ENCODE measurements at places on chromosomes 4 and X. TPM values are rescaled to one million over a fixed set of nuclear protein-coding genes. Genes with fewer than 3 reads are reported as not detected.

Gene CFAP99
- 0.11 TPM for total RNA-seq

DNA sequence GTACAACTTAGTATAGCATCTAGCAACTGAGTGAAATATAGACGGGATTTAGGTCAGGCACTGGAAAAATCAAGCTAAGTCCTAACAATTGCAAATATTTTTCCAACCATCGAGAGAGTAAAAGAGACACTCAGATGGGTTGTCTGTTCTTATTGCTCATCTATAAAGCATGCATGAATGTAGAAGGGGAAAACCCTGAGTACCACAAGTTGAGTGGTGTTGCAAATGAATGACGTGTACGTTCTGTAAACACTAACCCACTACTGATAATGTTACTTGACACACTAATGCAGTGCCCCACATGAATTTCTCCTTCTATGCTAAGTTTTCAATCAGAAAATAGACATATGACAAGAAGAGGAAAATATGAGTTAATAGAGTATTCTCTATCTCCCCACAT lies 211.2 kb downstream of the COX18 start:
- no peak overlapping the region for H3K27ac ChIP-seq
- no peaks in the 10 kb centered on the region for H3K36me3 ChIP-seq
- DNase-seq: no peak
- H3K4me1 ChIP-seq: no peaks in the 10 kb centered on the region
- no peaks in the 10 kb centered on the region for H3K27me3 ChIP-seq

GRCh38 chr4:73943555-73943954 lies 38.3 kb downstream of the PF4 start:
- no peaks in the 10 kb centered on the region for H3K4me1 ChIP-seq
- H3K27me3 ChIP-seq: peaks cover 32% of the 10 kb centered on the region
- no peak overlapping the region for H3K27ac ChIP-seq
- H3K4me3 ChIP-seq: no peak overlapping the region
- H3K36me3 ChIP-seq: no peaks in the 10 kb centered on the region
- no peak for DNase-seq

Gene SLC4A4
- total RNA-seq: 3.7 TPM

GRCh38 chrX:9882669-9883446 lies 84.3 kb upstream of the CLDN34 start:
- H3K27me3 ChIP-seq: peaks cover 2% of the 10 kb centered on the region
- no peak for DNase-seq
- no peaks in the 10 kb centered on the region for H3K36me3 ChIP-seq

Gene BANK1
- 0.51 TPM for total RNA-seq

GRCh38 chr4:13171292-13172057 lies 312.7 kb downstream of the RAB28 start:
- H3K27me3 ChIP-seq: no peaks in the 10 kb centered on the region
- no peaks in the 10 kb centered on the region for H3K36me3 ChIP-seq
- no peaks in the 10 kb centered on the region for H3K4me1 ChIP-seq
- DNase-seq: no peak
- H3K4me3 ChIP-seq: no peak overlapping the region

DNA sequence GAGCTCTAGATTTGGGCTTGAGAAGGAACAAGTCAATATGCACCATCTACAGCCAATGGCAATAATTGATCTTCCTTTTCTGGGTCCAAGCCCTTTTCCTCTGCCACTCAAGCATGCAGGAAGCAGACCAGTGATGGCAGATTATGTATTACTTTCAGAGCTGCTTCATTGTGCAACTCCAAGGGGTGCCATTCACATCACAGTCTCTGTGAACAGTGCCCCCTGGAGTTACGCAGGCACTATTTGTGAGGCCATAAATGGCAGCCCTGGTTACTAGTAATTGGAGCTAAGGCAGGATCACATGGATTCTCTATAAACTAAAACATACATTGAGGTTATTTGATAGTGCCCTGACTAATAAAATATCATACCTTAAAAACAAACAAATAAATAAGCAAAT lies 313.4 kb upstream of the SLC7A11 start:
- H3K27me3 ChIP-seq: no peaks in the 10 kb centered on the region
- H3K36me3 ChIP-seq: no peaks in the 10 kb centered on the region
- no peaks in the 10 kb centered on the region for H3K4me1 ChIP-seq

GRCh38 chr4:8215001-8215427 lies 15.9 kb downstream of the SH3TC1 start:
- H3K27ac ChIP-seq: no peak overlapping the region
- H3K36me3 ChIP-seq: peaks cover 1% of the 10 kb centered on the region
- no peaks in the 10 kb centered on the region for H3K27me3 ChIP-seq
- no peaks in the 10 kb centered on the region for H3K4me1 ChIP-seq
- no peak for DNase-seq

Gene GPRASP2
- 0.89 TPM for total RNA-seq

GRCh38 chrX:35700121-35700520 lies 98.0 kb upstream of the MAGEB16 start:
- DNase-seq: no peak
- no peaks in the 10 kb centered on the region for H3K36me3 ChIP-seq
- H3K27ac ChIP-seq: no peak overlapping the region

DNA sequence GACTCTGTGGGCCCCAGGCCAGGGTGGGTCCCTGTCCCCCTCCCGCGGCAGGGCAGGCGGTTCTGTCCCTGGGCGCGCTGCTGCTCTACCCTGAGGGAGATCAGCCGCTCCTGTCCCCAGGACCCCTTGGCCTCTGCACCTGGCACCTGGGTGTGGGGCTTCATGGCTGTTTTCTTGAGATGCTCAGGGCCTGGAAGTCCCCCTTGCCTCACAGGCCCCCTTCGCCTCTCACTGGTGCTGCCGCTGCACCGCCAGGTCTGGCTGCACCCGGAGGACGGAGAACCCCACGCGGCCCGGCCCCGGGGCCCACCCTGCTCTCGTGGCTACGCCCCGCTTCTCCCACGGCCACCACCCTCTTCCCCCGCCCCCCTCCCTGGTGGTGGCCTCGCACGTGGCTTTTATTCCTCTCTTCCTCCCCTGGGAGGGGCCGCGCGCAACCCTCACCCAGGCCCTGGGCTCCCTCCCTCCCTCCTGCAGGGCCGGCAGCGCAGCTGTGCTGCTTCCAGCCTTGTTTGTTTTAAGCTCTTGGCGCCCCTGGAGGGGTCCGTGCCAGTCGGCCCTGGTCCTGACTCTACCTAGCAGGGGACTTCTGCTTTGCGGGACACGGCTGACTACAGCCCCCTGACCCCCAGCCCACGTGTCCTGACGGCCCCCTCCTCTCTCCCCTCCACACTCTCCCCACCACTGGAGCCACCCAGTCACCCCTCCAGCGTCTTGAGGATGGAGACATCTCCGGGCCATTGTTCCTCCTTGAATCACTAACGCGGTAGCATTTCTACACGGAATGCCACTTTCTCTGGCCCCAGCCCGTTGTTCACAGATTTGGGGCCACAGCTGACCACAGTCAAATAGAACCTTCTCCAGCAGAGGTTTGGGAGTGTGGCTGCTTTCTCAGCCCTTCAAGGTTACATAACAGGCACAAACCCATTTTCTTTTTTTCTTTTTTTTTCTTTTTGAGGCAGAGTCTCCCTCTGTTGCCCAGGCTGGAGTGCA lies 20.6 kb upstream of the CLDN24 start:
- no peaks in the 10 kb centered on the region for H3K36me3 ChIP-seq
- H3K27ac ChIP-seq: no peak overlapping the region
- no peak for DNase-seq
- peaks cover 36% of the 10 kb centered on the region for H3K27me3 ChIP-seq

- H3K27ac ChIP-seq: no peak overlapping the region
- H3K27me3 ChIP-seq: no peaks in the 10 kb centered on the region
- H3K4me1 ChIP-seq: peaks cover 2% of the 10 kb centered on the region
- no peak for DNase-seq
Observed at GRCh38 chrX:135513130-135513515, 7.3 kb upstream of the INTS6L start.

GRCh38 chr4:122531038-122531437 lies 74.5 kb upstream of the IL2 start:
- H3K4me1 ChIP-seq: no peaks in the 10 kb centered on the region
- H3K4me3 ChIP-seq: no peak overlapping the region
- DNase-seq: no peak
- H3K27me3 ChIP-seq: no peaks in the 10 kb centered on the region

DNA sequence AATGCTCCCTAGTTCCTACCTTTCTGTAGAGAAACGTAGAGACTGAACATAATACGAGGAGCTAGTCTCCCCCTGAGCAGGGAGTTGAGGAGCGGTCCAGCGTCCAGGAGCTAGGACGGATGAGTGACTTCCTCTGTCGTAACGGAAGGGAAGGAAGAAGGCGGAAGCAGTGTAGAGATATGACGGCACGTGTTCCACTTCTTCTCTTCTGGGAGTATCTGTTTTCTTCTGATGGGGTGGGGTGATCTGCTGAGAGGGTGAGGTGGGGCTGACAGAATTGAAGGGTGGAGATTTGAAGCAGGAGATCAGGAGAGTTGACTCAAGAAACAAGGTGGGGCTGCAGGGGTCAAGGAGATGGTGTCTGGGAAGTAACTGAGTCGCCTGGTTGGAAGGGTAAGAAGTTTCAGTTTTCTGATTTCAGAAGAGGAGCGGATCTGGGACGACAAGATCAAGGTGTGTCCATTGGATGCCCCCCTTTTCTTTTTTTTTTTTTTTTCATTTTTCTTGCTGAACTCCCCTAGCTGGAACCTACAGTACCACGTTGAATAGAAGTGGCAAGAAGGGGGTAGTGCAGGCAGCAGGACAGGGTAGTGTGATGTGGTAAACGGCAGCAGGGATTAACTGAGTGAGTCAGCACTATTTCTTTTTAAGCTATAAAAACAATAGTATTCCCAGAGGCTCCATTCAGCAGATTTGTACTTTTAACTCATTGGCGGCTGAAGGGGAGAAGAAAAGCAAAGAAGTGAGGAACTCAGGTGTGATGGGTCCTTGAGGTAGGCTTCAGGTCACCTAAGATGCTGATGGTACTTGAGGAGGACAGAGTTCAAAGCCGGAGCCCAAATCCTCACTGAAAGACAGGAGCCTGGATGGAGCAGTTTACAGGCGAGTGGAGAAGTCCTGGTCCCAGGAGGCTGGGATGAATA lies 50.8 kb upstream of the SETD7 start:
- H3K27ac ChIP-seq: peak overlapping the region; percentile 57
- peaks cover 19% of the 10 kb centered on the region for H3K27me3 ChIP-seq
- peaks cover 4% of the 10 kb centered on the region for H3K36me3 ChIP-seq
- no peak for DNase-seq
- peak overlapping the region; percentile 56 for H3K4me3 ChIP-seq

Gene CT55
- not detected for total RNA-seq

- peaks cover 12% of the 10 kb centered on the region for H3K4me1 ChIP-seq
- H3K36me3 ChIP-seq: peaks cover 10% of the 10 kb centered on the region
- H3K27me3 ChIP-seq: no peaks in the 10 kb centered on the region
- no peak overlapping the region for H3K4me3 ChIP-seq
- DNase-seq: no peak
Observed at GRCh38 chr4:148415500-148415899, 26.7 kb downstream of the NR3C2 start.

Gene VCX
- not detected for total RNA-seq

Measured in activated naive CD8-positive, alpha-beta T cell treated with anti-CD3 and anti-CD28 coated beads, Interleukin-2, amount 10 ng/mL, durations not matched to agents 7 days and 5 days (primary cell).